ENCODE measurements at places on chromosomes 5 and 9.
A peak's percentile ranks its signal among the peaks of the same experiment; 100 is the strongest.

DNA sequence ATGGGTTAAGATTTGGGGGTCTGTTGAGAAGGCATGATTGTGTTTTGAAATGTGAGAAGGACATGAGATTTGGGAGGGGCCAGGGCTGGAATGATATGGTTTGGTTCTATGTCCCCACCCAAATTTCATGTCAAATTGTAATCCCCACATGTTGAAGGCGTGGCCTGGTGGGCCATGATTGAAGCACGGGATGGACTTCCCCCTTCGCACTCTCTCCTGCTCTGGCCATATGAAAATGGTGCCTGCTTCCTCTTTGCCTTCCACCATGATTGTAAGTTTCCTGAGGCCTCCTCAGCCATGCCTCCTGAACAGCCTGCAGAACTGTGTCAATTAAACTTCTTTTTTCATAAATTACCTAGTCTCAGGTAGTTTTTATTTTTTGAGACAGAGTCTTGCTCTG, 14.7 kb upstream of the NOTCH1 start:
- no peak for DNase-seq

- DNase-seq = no peak
Measured at GRCh38 chr9:5468850-5469249, 18.5 kb downstream of the CD274 start.

DNA sequence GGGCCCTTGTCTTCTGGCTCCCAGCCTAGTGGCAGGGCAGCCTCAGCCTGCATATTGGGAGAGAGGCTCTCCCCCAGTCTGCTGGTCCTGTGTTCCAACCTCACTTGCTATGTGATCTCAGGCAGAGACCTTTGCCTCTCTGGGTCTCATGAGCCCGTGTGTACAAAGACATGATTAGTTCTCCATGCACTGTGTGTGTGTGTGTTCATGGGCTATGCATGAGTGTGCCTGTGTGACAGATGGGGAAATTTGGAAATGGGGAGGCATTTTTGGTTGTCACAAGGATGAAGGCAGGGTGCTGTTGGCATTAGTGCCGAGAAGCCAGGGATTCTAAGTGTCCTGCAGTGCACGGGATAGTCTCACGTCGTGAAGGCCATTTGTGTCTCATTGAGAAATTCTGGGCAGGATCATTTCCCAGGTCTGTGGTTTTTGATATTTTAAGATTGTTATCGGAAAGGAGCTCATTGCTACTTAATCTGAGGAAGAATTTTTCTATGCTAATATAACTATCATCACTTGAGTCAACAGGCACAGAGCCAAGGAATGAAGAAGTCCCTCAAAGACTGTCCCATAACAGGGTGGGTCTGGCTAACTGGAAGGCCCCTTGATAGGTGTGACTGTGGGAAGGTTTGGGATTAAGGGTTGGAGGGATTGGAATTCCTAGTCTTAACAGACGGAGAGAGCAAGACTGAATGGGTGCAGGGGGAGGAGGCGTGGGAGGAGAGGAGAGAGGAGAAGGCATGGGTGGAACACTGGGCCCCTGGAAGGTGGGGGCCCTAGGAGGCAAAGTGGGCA, 168.5 kb downstream of the RGS3 start:
- DNase-seq = no peak

DNA sequence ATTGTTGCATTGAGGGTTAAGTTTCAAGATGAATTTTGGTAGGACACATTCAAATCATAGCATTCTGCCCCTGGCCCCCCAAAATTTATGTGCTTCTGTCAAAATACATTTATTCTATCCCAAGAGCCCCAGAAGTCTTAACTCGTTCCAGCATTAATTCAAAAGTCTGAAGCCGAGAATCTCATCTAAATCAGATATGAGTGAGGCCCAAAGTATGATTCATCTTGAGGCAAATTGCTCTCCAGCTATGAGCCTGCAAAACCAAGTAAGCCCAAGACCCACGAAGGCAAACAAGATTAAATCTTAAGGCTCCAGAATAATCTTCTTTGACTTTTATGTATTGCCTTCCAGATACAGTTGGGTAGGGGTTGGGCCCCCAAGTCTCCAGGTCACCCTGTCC, 19.2 kb downstream of the TNPO1 start:
- peak; percentile 5 for DNase-seq

Measured in T47D (cell line).